ENCODE measurements at places on chromosomes 11 and 22.

DNA sequence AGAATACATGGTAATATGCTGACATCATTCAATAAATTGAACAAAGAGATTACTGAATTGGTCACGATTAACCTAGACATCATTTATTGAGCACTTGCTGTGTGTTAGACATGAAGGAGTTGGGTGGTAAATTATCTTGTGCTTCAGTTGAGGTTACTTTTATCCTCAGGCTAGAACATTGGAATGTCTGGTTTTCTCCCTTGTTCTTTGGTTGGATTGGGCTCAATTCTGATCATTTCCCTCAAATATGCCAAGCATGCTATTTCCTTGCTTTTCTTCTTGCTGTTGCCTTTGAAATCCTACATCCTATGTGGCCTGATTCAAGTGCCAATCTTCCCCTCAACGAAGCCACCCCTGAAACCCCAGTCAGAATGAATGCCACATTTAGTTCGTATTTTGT is 65.8 kb downstream of the DEUP1 start:
- no peak for DNase-seq

DNA sequence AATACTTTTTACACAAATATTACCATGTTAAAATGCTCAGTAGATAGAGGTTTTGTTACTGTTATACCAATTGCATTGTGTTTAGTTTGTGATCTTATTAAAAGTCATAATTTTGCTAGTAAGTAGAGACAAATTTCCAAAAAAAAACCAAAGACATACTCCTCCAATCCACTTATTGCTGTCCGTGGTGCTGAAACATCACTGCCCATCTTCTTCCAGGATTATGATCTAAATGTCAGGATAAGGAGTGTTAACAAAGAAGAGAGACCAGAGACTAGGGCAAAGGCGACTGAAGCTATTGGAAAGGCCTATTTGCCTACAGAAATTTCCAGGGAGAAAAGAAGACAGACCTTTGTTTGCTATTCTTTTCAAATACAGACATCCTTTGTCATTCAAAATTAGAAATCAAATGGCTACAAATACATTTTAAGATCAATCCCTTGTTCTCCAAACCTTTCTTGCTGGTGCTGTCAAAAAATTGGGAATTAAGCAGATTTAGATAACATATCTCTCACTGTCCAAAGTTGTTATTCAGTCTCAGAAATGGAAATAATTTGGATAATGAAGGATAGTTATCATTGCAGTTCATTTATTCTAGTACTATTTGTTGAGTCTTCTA is 199.7 kb downstream of the C11orf91 start:
- no peak for DNase-seq

DNA sequence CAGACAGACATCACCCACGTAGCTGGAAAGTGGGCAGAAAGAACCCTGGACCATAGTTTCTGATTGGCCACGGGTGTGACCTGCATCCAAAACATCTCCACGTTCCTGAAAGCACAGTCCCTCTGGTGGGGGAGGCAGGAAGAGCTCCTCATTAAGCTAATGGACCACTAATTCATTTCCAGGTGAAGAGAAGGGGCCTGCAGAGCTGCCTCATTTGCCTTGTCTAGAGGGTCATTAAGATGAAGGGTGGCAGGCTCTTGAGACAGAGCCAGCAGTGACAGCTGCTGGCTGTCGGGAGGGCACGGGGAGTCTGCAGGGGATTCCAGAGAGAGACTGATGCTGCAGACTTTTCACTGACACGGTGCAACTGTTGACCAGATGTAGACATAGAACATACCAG is 149.6 kb upstream of the OPCML start:
- DNase-seq, result no peak

DNA sequence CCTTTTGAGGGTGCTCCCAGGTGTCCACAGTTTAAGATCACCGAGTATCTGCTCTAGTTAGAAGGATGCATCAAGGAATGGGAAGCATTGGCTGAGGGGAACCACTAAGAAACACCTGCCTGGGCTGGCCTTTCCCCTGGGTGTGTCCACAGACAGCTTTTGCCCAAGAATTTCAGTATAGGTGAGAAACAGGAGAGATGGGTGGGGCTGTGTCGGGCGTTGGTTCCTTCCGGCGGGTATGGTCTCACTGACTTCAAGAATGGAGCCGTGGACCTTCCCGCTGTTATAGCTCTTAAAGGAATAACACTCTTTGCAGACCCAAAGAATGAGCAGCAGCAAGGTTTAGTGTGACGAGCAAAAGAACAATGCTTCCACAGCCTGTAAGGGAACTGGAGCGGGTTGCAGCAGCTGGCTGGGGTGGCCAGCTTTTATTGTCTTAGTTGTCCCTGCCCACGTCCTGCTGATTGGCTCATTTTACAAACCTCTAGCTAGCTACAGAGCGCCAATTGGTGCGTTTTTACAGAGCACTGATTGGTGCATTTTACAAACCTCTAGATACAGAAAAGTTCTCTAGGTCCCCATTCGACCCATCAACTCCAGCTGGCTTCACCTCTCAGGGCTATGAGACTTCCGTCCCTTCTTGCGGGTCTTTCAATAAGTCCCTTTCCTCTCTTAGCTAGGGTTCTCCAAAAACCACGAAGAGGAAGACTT is 2.4 kb downstream of the FADS1 start:
- no peak for DNase-seq

DNA sequence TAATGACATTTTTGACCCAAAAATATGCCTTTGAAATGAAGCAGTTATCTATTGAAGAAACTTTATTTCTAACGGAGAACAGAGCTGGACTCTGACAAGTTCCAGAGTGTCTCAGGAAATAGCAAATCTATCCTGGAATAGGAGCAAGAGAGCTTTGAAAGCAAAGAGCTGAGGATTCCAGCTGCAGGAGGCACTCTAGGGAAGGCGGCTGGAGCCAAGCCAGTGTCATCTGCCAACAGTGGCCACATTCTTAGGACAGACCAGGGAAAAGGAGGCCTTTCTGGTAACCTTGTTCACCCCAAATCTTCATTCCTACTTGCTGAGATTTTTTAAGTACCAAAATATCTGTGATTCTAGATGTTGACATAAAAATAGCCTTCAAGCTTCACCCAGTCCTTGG is 493.5 kb upstream of the B3GAT1 start:
- DNase-seq, result no peak

DNA sequence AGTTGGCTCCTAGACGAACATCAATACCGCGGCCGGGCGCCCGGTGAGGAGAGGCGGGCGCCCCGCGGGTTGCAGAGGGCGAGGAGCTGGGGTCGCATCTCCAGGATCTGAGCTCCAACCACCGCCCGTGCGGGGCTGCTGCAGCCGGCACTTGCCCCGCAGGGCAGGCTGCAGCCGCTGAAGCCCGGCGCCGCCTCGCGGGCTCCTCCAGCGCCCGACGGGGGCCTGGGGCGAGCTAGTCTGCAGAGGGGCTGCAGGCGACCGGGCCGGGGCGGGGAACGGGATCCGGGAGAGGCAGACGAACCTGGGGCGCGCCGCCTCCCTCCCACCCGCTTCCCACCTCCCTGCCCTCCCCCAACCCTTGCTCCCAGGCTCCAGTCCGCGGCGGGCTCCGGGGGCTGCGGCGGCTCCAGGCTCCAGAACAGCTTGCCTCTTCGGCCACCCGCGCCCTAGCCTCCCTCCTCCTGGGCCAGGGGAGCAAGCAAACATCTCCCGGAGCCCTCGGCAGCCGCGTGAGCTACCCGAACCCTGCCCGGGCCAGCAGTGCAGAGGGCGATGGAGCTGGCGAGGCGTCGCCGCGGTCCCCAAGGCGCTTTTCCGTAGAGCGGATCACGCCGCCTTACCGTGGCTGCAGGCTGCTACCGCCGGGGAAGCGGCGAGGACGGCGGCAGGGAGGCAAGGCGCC is 802 bp downstream of the TENM4 start:
- no peak for DNase-seq
